ENCODE measurements at places on chromosomes 12 and 14.

- DNase-seq = no peak
Observed at GRCh38 chr12:91072931-91073330, 15.1 kb upstream of the KERA start.

GRCh38 chr12:114450515-114451300 is 44.8 kb upstream of the TBX5 start:
- DNase-seq = no peak

GRCh38 chr14:93085911-93086310 is 29.8 kb downstream of the ITPK1 start:
- no peak for DNase-seq

- no peak for DNase-seq
Observed at GRCh38 chr12:104132351-104132956, 5.6 kb downstream of the NFYB start.

- DNase-seq = no peak
Observed at GRCh38 chr14:75333606-75334548, 55.2 kb downstream of the FOS start.

GRCh38 chr14:36022765-36023410 is 153.6 kb downstream of the PTCSC3 start:
- no peak for DNase-seq

Data from HCT116 (cell line).